NCI-H82 (cell line): ENCODE measurements at places on chromosomes 4 and X.
A peak's percentile ranks its signal among the peaks of the same experiment; 100 is the strongest.

GRCh38 chr4:105837037-105837436 is 58.2 kb upstream of the NPNT start:
- no peak for DNase-seq

DNA sequence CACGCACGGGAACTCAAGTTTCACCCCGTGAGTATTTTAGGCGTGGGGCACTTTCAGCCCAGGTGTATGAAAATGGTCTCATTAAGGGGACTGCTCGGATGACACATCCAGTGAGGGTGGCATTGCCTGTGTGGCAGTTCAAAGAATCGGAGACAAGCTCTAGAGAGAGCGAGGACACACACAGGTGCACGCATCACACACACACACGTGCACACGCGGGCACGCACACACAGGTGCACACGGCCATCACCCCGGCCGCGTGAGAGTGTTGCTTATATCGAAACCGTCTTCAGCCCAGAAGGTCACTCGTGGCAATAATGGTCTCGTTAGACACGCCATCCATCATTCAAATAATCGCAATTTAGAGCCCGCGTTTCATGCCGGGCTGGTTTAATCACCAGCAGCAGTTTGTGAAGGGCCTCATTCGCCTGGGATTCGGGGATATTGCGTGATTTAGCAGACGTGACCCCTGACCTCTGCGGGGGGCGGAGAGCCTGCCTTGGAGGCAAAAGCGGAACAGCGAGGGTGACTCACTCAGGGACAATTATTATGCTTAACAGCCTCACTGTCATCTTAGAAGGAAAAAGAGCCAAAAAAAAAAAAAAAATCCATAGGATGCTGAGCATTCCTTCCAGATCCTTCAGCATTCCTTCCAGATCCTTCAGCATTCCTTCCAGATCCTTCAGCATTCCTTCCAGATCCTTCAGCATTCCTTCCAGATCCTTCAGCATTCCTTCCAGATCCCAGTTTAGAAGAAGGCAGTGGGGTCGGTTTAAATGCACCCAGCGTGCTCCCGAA is 89.4 kb upstream of the PPP2R3B start:
- no peak for DNase-seq

- no peak for DNase-seq
Measured at GRCh38 chrX:12580548-12580947, 210.7 kb upstream of the PRPS2 start.

GRCh38 chr4:87134122-87134521 is 86.3 kb downstream of the KLHL8 start:
- no peak for DNase-seq

DNA sequence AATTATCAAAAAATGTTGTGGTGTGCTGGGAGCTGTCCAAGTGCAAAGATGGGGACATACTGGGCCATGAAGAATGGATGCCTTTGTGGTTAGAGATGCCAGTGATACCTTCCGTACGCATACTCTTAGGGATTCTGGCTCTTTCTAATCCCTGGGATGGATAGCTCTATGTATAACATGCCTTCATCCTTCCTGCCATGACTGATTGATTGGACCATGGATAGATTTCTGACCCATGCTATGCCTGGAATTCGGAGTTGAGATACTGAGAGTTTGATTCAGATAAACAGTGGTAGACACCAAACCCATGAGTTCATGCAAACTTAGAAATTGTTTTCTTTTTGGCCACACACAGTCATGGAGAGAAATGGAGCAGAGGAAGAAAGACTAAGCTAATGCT is 147.2 kb upstream of the WDFY3 start:
- no peak for DNase-seq

DNA sequence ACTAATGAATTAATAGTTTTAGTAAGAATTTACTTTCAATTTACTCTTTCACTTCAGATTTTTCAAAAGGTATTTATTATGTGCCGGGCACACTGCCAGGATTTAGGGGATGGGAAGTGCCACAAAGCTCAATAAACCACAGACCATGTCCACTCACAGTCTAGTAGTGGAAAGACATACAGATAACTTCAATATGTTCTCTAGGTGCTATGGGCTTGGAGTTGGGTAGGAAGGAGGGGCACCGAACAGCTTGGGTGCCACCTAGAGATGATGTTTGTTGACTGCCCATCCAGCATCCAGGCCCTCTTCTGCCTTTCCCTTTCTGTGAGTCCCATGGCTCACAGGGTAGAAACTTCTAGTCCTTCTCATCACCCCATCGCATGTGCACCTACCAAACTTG is 17.8 kb downstream of the MFAP3L start:
- peak; percentile 12 for DNase-seq
